ENCODE measurements at places on chromosomes 13 and 19.

DNA sequence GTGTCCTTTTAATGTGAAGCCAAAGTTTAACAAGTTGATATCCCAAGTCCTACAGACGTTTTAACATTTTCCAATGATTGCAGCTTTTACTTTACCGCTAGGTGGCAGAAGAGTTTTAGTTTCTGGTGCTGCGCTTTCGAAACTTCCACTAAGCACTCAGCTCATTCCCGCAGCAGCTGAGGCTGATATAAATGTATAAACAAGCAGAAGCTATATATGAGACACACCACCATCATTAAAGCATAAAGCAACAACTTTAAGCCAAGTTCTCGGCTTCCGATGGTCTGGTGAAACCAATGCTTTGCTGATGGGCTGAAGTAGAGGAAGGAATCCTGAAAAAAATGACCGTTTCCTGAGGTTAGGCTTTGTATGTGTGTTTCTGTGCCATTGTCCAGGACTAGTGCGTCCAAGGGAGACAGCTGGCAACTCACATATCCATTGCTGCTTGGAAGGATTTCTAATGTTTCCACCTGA, 753.9 kb downstream of the OLFM4 start:
- peak; percentile 83 for DNase-seq

GRCh38 chr19:19338082-19338481, 17.5 kb downstream of the MAU2 start:
- no peak for DNase-seq

DNA sequence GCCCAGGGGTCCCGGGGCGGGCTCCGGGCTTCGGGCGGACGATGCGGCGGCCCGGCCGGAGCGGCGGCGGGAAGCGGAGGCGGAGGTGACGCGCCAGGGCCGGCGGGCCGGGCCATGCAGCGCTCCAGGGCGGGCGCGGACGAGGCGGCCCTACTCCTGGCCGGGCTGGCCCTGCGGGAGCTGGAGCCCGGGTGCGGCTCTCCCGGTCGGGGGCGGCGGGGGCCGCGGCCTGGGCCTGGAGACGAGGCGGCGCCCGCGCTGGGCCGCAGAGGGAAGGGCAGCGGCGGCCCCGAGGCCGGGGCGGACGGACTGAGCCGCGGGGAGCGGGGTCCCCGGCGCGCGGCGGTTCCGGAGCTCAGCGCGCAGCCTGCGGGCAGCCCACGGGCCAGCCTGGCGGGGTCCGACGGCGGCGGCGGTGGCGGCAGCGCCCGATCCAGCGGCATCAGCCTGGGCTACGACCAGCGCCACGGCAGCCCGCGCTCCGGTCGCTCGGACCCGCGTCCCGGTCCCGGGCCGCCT, 362 bp downstream of the WTIP start:
- no peak for DNase-seq

DNA sequence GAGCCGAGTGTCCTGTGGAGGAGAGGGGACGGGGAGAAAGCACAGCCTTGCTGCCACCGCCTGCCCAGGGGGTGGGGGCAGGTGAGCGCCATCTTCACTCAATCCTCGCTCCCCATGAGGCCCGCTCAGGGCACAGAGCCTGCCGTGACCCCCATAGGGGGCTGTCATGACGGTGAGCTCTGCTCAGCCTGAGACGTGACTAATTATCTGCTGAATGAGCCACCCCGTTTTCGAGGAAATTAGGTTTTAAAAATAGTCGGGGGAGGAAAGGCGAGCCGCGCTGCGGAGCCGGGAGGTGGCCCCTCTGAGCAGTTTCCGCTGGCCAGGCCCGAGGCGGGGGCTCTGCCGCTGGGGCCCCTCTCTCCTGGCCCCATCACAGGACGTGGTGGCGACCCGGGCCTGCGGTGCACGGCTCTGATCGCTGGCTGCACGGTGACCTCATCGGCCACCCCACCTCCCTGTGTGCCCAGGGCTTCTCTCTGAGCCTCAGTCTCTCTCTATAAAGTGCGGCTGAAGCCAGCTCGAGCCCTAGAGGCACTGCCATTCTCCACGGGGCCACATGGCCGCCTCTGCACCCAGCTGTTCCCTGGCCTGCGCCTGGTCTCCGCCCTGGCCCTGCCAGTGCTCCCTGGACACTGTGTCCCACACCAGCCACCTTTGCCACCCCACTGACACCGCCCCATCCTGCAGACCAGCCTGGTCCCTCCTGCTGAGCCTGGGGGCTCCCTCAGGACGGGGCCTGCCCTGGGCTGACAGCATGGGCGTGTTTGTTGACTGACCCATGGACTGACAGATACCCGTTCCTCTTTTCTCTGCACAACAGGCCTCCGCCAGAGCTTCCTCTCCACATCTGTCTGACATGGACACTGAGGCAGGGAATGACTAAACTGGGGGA, 28.3 kb downstream of the PIP5K1C start:
- no peak for DNase-seq

- DNase-seq, result peak; percentile 8
Measured at GRCh38 chr13:97834250-97834649, 119.2 kb upstream of the IPO5 start.

DNA sequence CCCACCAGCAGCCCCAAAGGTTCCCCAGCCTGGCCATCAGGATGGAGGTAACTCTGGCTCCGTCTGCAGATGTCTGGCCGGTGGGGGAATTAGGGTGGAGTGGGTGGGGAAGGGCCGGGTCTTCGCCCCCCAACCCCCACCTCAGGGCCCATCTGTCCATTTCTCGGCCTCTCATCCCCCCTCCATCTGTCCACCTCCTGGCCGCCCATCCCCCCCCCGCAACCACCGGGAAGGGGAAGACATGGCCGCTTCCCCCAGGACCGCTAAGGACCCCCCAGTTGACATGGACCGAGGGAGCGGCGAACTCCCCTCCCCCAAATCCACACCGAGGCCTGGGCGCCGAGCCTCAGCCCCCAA, 793 bp downstream of the LRFN1 start:
- DNase-seq, result no peak

- DNase-seq, result no peak
Measured at GRCh38 chr13:34048652-34049051, 230.7 kb downstream of the RFC3 start.

- no peak for DNase-seq
Measured at GRCh38 chr13:61927648-61928047, 512.0 kb upstream of the PCDH20 start.

DNA sequence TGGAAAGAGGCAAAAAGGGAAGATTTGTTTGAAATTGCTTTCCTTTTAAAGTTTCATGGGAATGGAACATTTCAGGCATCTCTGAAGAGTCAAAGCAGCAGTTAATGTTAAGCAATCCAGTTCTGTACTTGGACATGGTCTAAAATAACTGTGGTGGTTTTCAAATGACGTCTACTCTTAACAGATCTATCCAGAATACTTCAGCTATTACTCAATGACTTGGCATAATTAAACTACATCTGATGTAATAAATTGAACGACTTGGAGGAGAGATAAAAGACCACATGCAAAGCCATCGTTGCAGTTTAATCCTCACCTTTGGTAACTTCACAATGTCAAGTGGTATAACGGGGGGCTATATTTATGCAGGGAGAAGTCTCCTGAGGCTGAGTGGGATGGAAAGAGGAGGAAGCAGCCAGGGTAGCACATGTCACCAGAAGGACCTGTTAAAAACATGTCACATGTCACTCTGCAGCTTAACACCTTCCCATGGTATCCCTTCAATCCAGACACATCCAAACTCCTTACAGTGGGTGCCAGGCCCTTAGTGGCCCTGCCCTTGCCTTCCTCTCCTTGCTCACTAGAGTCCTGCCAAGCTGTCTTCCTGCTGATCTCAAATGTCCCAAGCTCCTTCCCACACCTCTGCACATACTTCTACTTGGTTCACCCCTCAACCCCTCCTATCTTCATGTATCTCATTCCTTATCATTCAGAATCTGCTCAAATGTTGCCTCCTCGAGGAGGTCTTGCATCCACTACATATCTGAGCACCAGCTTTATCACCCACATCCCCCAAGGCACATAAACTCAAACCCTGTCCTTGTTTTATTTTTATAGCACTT, 327.8 kb downstream of the SUCLA2 start:
- no peak for DNase-seq

GRCh38 chr19:16444269-16444600, 27.5 kb downstream of the EPS15L1 start:
- DNase-seq, result no peak

DNA sequence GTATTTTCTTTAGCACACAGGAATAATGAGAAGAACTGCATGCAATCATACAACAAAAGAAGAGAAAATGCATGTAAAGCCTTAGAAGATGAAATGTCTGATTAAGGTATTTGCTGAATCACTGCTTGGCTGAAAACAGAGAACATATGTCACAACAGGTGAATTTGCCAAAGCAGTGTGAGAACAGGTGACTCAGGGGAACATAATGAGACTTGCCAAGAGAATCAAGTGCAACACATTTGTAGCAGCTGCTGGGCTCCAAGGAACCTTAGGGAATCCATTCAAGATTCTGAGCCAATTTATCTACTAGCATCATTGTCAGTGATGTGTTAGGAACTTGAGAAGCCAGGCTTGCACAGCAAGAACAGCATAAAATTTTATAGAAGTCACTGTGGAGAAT, 273.1 kb downstream of the PCDH20 start:
- DNase-seq, result peak; percentile 20

DNA sequence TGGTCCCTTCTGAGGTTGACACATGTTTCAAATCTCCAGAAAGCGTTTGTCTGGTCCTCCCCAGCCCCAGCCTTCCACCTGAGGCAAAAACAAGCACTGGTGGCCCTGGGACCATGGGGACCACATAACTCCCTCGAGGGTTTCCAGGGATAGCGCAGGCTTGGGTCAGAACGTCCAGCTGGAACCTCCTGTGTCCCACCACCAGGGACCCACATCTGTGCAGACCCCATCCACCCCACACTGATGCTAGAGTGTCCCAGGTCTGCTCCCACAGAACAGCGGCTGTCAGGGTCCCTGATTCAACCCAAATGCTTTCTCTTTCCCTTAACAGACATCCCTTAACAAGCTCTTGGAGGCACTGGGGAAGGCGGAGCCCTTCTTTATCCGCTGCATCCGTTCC, 29.6 kb upstream of the USE1 start:
- no peak for DNase-seq

- no peak for DNase-seq
Measured at GRCh38 chr19:19034204-19034624, 811 bp downstream of the ARMC6 start.

- no peak for DNase-seq
Measured at GRCh38 chr19:12891553-12892021, 627 bp downstream of the GCDH start.

DNA sequence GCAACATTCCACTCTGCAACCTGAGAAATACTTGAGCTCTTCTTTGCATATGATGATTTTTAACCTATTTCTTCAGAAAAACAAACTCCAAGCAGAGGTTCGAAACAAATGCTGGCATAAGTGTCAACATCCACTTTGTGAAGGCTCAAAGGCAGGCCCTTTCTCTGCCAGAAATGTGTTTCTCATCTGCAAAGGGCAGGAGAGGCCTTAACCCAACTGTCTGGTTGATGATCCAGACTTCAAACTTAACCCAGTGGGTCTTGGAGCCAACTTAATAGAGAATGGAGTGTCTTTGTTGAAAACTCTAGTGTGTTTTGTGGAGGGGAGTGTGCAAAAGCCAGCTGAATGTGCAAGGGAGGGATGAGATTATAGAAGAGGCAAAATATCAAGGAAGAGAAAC, 28.3 kb upstream of the ZNF507 start:
- DNase-seq, result no peak

DNA sequence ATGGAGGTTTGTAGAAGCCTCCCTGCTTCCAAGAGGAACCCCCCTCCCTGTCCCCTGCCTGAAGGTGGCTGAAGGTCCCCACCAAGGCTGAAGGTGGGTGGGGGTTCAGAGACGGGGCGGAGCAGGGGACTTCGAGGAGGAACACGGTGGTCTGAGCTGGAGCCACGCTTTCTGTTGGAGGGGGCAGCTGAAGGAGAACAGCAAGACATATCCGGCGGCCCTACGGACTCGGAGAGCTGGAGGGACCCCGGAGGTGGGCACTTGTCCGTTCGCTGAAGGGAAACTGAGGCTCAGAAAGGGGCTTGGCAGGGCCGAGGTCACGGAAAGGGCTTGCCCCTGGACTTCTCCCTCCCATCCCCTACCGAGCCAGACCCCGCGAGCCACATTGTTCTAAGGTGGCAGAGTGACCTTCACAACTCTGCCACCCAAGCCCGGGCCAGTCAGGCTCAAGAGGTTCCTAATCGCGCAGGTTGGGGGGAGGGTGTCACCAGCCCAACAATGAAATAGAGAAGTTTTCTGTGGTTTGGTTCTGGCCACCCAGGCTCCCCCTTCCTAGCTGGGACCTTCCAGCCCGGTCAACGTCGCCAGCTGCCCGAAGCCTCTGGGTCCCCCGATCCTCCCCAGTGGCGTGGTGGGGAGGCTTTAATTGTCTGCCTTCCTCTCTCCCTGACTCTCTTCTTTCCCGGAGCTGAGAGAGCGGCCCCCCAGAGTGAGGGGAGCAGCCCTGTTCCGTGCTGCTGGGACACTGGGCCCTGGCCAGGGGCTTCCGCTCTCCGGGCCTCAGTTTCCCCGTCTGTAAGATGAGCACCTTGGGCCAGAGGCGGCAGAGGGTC, 15.5 kb upstream of the KCNN1 start:
- no peak for DNase-seq

DNA sequence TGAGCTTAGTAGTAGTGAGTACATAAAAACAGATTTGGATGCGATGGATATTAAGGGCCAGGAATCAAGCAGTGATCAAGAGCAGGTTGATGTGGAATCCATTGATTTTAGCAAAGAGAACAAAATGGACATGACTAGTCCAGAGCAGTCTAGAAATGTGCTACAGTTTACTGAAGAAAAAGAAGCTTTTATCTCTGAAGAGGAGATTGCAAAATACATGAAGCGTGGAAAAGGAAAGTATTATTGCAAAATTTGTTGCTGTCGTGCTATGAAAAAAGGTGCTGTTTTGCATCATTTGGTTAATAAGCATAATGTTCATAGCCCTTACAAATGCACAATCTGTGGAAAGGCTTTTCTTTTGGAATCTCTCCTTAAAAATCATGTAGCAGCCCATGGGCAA, 11.4 kb downstream of the CHAMP1 start:
- no peak for DNase-seq

DNA sequence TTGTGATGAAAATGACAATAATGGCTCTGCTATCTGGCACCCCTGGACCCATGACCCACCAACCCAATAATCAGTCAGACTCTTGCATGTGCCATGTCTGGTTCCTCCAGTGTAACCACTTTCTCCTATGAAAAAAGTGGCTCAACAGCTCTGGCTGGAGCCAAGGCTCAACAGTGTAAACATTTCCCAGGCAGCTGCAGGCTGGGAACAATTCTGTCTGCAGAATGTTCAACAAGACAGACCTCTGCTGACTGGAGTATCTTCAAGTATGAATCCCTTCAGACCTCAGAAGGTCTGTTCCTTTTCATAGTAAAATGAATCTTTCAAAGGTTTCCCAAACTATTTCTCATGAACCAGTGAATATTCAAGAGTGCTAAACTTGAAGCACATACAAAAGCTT, 410.1 kb upstream of the HTR2A start:
- DNase-seq, result no peak

DNA sequence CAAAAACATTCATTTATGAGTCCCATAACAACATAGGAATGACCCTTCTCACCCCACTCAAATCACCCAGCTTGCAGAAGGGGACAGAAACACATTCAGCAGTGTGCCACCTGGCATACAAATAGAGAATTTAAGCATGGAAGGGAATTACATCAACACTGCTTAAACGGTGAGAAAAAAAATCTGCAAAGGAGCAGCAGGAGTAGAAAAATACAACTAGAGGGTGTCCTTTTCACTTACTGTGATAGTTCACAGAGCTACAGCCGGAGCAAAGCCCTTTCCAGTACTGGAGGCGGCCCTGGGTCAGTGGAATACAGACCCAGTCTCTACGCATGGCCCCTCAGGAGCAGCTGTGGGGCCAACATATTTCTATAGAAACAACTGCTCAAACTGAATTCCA, 764.3 kb upstream of the ARGLU1 start:
- no peak for DNase-seq
